ENCODE measurements at places on chromosomes 12 and 14.

DNA sequence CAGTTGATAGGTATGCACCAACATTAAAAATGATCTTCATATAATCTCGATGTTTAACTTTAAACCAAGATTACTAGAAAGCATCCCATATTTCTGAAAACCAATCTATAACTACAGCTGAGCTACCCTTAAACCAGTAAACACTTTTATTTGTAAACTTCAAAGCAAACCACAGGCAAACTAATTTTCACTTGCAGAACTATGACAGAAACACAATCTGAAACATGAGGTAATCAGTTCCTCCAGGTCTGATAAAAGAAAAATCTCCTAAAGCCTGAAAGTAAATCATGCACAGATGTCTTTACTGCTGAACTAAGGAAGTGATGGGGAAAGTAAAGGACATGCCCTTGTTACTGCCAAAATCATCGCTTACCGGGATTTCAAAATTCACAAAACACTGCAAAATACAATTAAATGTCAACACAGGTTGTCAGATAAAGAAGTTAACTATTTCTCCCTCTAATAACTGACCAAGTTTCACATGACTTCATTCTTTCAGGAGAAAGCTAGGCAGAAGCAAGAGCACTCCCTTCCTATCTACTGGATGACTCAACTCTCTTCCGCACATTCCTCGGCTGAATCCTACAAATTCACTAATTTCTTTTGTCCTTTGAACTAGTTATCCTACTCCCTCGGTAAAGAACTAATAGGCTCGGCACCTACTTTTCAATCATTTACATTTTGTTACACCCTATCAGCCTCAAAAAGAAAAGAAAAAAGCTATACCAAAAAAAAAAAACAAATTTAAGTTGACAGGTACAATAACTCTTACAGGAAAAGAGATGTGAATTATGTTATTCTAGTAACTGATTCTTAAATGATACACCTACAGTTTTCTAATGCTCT is 1.4 kb downstream of the EEA1 start:
- no peak for DNase-seq

DNA sequence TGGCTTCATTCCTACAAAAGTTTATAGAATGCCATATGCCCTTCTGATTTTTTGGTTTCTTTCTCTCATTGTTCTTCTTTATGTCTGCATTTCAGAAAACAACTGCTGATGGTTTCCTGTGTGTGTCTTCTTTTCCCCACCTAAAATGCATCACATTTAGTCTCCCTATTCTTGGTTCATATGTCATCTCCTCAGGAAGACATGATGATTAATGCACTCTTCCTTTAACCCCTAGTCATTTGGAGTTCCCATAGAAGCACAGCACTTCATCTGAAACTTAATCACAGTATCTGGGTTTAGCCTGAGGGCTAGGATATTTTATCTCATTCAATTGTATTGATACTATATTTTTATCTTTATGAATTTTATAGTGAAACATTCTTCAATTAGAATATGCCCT is 21.5 kb downstream of the GNPNAT1 start:
- DNase-seq = no peak

- DNase-seq = no peak
Observed at GRCh38 chr14:100688598-100689461, 37.9 kb upstream of the DLK1 start.

- DNase-seq = no peak
Observed at GRCh38 chr12:115521771-115522409, 755.6 kb downstream of the MED13L start.

DNA sequence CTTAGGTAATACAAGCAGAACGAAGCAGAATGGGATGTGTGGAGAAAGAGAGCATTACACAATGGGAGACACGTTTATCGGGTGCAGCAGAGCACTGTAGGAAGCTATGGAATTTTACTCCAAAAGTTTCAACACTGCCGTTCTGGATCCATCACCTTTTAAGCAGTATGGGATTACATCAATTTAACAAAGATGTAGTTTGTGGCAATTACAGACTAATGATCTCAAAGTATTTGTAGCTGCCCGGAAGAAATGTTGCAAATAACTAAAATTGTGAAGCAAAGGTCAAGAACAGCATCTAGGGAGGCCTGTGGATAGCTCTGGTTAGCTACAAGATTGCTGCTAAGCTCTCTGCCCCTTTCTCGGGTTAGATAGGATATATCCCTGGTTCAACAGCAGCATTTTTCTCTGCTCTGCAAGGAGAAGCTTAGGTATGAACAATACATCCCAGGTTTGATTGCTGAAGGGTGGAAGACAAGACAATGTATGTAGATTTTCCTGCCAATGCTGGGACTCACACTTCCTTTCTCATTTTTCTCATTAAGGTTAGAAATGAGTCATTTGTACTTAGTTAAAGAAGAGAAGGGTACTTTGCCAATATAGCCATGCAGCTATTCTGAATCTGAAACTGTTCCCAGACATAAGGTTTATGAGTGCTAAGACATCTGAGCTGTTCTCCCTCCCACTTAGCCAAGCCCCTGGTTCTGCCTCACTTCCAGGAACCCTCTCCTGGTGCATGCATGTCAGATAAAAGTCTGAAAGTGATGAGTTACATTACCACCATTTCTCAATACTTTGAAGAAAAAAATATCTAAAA is 75.0 kb upstream of the HIF1A start:
- no peak for DNase-seq

DNA sequence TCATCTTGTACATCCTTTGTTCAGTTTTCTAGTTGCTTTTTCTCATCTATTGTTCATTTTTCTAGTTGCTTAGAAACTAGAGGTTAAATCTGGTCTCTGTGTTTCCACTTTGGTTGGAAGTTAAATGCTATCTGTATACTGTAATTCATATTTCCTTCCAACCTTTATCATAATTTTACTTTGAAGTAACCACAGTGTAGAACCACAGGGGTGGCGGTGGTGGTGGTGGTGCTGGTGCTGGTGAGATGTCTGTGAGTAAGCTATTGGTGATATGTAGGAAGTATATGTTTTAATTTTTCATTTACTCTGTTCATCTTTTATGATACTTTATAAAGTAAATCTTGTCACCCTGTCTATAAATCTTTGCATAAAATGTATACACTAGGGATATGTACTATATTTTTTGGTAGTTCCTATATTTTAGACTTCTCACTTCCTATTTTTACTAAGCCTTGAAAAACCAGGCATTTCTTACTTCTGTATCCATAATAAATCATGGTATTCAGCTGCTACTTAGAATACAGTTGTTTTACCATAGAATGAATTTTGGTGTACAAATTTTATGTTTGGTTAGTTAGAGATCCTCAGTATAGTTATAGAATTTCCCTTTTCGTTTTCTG is 31.9 kb downstream of the CCDC91 start:
- no peak for DNase-seq

- no peak for DNase-seq
Observed at GRCh38 chr14:78997811-78998210, 827.6 kb downstream of the NRXN3 start.

DNA sequence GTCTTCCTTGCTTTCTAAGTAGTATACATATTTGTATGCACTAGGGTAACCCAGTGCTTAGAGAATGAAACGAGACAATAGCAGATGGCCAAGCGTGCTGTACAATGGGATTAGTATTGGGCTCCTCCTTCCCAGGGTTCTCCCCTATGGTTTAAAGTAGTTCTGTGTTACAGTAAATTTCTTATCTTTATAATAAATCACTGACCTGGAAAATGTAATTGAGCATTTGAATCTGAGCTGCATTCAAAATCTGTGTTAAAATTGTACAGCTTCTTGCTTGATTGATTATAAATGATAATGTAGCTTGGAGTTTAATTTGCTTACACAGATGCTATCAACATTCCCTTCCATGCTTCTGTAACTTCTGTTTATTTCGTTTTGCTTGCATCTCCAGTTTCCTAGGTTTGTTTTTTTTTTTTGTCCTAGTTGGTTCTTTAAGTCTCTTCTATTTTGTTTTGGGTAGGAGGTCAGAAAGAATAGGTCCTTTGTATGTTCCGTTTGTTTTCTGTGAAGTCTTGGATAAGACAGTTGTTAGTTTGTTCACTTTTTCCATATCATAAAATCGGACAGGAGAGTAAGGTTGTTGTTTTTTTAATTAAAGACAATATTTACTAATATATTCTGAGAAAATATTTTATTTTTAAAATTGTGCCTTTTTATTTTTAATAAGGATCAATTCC is 171.2 kb downstream of the ERC1 start:
- no peak for DNase-seq

GRCh38 chr12:56836800-56837663 is 73.9 kb downstream of the HSD17B6 start:
- DNase-seq = no peak

GRCh38 chr14:101292448-101292847 is 268.8 kb upstream of the DIO3 start:
- no peak for DNase-seq

DNA sequence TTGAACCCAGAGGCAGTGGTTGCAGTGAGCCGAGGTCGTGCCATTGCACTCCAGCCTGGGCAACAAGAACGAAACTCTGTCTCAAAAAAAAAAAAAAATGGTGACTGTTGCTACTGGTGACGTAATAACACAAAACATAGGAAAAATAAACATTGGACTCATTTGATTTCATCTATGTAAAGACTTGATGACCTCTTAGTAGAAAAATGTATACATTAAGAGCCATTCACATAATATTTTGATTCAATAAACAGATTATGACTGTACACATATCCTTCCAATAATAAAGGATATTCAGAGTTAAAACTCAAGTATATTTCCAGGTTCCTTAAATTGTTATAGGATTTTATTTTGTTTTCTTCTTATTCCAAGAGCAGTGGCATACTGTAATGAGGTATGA is 65.7 kb upstream of the AEBP2 start:
- DNase-seq = no peak

DNA sequence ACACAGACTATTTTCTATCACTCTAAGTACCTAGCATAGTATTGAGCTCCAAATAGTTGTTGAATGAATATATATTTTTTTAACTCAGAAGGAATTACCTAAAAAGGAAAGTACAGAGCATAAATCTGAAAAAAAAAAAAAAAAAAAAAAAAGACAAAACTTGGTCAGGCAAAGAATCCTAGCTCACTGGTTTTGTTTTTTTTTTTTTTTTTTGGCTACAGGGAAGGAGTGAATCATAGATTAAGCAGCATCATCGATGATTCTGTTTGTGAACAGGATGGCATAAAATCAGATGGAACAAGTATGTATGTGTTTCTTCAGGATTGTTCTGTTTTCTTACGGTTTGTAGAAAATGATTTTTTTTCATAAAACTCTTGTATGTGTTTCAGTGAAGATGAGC is 66.1 kb upstream of the BCAT1 start:
- DNase-seq = no peak

DNA sequence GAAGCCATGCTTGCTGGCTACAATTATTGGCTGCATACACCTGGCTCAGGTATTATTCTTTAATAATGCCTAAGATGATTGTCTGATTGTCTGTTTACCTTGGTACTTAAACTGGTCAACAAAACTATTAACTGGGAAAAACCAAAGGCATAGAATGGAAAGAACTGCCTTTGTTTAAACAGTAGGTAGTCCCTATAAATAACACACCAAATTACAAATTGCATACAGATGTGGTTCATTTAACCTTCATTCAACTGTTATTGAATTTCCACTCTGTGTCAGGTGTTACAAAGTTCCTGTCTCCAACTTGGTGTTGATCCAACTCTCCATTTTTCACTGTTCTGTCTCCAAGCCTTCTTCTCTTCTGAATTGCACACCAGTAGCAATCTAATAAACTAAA is 79.8 kb upstream of the FSCB start:
- DNase-seq = no peak

GRCh38 chr12:53638057-53638456 is 11.9 kb upstream of the ATF7 start:
- no peak for DNase-seq

DNA sequence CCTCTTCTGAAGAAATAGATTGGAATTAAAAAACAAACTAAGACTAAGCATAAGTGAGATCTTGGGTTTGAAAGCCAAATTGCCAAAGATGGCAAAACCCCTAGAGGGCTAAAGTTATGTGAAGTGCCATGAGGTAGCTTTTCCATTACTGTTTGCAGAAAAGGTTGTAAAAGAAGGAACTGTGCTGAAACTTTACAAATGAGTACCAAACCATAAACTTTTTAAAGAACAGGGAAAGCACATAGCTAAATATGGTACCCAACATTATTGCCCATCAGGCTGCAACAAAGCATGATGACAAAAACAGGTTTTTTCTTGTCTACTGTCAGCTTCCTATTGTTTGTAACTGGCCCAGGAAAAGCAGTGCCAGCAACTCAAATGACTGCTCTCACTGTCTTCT is 224.2 kb downstream of the RAD51B start:
- no peak for DNase-seq

DNA sequence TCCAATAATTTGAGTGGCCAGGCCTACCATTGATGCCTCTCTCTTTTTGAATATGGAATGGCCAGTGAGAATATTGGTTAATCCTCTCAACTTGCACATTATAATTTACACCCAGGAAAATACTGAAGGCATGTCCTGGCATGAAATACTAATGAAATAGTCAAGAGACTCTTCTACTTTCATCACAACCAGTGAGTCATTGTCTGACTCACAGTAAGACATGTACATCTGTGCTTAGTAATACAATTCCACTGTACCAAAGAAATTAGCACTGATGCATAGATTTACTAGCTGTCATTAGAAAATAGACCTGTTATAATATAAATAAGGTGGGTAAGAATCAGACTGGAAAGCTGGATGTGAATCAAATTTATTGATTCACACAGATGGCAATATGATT is 31.6 kb downstream of the KCNC2 start:
- no peak for DNase-seq

GRCh38 chr14:45893127-45893526 is 640.1 kb upstream of the MIS18BP1 start:
- DNase-seq = no peak

DNA sequence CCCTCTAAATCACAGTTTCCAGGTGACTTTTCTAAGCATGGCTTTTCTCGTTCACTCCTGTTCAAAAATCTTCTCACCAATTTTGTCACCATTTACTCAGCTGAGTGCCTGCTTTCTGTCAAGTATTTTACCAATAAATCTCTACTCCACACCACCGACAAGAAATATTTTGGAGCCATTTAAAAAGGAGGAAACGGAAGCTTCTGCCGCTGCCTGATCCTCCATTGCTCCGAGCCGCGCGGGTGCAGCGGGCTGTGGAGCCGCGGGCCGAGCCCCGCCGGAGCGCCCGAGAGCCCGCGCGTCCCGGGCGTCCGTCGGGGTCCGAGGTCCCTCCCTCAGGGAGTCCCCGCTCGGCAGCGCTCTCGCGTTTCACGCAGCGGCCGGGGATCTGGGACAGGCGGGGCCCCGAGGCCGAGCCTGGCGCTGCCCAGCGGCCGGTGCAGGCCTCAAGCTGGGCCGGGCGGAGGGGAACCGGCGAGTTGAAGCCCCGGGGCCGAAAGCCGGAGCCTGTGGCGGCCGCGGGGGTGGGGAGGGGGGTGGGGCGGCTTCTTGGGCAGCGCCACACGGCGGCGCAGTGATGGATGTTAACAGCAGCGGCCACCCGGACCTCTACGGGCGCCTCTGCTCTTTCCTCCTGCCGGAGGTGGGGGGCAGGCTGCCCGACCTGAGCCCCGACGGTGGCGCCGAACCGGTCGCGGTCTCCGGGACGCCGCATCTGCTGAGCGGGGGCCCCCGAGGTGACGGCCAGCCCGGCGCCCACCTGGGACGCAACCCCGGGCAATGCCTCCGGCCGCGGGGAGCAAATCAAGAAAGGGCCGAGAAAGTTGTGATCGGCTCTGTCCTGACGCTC is 1.1 kb upstream of the HEBP1 start:
- DNase-seq = no peak
